Activated CD4-positive, alpha-beta T cell treated with anti-CD3 and anti-CD28 coated beads, Interleukin-10, Interleukin-2, amounts not matched to agents 100 ng/mL and 50 ng/mL, durations not matched to agents 16 hours and 8 hours (primary cell): ENCODE measurements at places on chromosomes 13 and 19.

DNA sequence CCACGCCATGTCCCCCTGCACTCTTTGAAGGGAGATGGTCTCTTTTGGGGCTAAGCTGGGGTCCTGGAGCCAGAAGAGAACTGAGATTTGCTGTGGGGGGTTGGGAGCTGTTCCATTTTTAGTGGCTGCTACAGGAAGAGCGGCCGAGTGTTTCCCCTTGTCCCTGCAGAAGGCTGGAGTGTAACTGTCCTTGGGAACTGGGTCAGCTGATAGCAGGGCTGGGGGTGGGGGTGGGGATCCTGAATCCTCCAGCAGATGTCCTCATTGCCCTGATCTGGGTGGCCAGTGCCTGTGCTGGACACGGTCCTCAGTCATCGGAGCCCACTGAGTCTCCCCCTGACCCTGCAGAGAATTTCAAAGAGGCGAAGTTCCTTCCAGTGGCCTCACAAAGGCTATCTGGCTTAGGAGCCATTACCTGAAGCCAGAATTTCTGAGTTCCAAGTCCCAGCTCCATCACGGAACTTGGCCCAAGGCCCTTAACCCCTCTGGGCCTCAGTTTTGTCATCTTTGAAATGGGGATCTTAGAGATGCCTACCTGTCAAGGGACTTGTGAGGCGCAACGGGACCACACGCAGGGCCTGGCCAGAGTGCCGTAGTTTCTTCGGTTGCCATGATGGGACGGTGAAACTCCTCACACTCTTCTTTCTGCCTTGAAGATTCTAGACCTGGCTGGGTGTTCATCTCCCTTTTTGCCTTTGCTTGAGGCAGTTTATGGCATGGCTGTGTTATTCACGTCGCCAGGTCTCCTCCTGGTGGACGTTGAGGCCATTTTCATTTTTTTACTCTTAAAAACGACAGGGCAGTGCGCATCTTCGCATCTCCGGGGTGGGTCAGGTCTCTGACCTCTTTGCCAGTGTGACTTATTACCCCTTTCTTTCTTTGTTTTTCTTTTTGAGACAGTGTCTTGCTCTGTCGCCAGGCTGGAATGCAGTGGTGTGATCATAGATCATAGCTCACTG, 51.9 kb downstream of the DNM2 start:
- DNase-seq, result no peak

- DNase-seq, result no peak
These were observed 1.4 kb downstream of the CUL4A start for GRCh38 chr13:113210833-113211232.

DNA sequence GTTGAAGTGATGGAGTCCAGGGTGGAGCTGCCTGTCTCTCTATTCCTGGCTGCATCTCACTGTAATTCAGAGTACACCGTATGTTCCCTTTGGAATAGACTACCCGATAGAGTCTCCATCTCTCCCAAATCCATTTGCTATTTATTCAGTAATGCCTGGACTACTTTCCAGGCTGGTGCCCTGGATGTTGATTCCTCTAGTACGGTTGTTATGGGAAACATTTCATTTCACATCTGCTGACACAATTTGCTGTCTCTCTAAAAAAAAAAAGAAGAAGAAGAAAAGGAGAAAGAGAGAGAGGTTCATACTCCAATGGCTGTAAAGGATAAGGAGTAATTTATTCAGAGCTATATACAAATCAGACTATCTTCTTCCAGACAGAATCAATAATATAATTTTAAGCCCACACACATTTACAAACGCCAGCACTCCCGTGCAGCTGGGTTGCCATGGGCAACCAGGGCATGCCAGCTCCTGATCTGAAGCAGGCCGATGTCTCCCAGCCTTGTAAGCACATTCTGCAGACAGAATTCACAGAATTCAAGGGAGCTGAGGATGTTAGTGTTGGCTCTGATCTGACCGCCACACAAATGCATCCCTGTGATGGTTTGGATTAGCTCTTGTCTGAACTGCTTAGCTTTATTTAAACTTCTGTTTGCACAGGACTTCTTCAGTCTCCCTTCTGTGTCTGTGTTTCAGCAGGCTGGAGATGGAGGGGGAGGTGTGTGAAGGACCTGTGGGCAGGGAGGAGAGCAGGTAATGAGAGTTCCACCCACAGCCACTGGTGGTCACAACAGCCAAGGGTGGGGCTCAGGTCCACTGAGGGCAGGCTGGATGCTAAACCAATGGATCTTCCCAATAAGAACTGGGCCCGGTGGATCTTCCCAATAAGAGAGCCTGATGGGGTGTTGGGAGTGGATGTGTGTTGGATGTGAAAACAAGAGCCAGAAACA, 66.0 kb downstream of the TEX26 start:
- no peak for DNase-seq

- DNase-seq, result no peak
These were observed 19.7 kb downstream of the KPNA3 start for GRCh38 chr13:49772828-49773227.

- no peak for DNase-seq
These were observed 2.8 kb downstream of the FAM124A start for GRCh38 chr13:51225029-51225428.

DNA sequence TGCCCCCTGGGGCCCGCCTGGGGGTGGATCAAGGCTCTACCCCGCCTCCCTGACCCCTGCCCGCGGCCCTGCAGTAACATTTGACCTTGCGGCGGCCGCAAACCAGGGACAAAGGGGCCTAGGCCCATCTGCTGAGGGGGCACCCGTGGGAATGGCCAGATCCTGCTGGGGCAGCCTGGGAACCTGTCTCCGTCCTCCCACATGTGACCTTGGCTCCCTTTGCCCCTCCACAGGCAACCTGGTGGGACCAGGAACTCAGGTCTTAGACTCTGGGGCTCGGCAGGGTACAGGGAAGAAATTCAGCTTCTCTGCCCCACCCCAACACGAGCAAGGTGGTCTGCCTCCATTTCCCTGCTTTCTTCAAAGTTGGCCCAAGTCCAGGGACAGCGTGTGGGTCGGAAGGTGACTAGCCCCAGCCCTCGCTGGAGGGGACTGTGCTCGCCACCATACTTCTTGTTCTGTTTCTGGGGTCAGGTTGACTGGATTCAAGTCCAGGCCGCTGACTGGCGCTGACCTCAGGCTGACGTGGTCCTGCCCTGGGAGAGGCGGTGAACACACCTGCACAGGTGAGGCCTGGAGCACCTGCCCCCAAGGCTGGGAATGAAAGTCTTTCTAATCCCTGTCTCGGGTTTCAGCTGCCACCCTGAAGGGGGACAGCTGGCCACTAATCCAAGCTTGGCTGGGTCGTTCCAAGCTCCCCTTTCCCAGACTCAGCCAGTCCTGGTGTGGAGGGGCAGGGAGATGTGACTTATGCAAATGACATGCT, 2.5 kb upstream of the NR2F6 start:
- DNase-seq, result no peak

DNA sequence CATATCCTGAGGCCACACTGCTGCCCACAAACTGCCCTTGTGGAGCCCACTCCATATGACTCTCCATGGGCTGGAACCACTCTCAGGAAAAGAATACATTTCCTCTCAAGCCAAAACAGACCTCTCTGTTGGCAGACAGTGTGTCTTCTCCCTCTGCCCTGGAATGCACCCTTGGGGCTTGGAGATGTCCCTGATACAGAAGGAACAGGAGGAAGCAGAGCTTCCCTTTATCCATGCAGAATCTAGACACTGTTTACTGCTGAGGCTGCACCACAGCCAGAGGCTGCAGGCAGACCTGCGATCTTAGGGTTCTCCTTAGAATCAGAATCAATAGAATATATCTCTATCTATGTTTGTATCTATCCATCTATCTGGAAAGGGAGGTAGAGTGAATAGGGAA, 26.8 kb upstream of the CYP4F8 start:
- no peak for DNase-seq

DNA sequence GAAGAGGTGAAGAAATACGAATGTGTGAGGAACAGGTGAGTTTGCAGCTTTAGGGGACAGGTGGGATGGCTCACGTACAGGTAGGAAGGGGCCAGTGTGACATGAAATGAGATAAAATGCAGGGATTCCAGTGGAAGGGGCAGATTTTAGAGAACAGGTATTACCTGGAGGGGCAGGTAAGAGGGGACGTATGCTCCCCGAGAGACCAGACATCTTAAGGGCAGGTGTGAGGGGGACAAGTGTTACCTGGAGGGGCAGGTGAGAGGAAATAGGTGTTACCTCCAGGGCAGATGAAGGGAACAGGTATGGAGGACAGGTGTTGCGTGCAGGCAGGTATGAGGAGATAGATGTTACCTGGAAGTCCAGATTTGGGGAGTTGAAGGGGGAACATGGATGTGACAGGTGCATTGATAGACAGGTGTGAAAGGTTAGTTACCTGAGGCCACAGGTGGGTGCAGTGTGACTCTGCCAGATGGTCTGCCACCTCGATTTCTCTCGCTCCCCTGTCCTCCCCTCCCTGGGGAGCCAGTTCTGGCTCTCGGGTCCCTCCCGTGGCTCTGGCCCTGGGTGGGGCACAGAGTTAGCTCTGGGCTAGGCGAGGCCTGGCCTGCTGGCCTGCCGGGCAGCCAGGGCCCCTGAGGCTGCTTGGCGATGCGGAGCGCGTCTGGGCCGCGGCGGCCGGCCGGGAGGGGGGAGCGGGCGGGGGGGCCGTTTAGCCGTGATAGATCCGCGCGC, 2.1 kb downstream of the ERFL start:
- no peak for DNase-seq

GRCh38 chr13:20016649-20017364, 58.3 kb downstream of the ZMYM2 start:
- DNase-seq, result no peak

DNA sequence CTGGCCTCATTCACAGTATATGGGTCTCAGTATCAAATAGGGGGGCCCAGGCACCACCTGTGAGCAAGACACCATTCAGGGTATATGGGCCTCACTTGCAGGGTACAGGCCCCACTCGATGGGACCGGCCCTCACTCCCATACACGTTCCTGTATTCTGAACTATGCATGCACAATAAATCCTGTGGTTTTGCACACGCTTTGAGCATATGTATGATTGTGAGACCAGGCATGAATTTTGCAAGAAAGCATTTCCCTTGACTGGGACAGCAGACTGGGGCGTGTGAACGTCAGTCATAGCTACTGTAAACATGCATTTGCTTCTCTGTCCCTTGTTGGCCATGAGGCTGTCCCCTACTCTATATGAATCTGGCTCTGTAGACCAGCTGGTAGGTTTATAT, 637 bp upstream of the PNMA8B start:
- DNase-seq, result no peak

GRCh38 chr13:94329754-94330551, 149.5 kb downstream of the DCT start:
- DNase-seq, result peak; percentile 47

- no peak for DNase-seq
These were observed 118.0 kb upstream of the ZNF536 start for GRCh38 chr19:30254158-30254557.

GRCh38 chr13:81012031-81012430, 671.1 kb upstream of the SPRY2 start:
- no peak for DNase-seq

DNA sequence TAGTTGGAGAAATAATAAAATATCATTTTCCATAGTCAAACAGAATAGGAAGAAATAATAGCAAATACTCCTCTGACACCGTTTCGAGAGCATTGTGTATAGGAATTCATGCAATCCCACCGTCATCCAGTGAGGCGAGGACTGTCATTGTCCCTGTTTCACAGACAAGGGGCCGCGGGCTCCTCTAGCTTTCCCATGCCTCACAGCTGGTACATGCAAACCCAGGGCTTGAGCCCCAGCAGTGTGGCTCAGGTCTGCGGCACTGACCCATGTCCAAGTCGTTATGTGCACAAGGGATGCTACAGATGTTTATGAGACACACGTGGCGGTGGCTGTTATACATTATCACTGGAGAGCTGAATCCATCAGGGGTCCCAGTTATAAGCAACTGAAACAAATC, 18.5 kb upstream of the ATP11A start:
- DNase-seq, result no peak

- DNase-seq, result no peak
These were observed 532.9 kb downstream of the SLITRK6 start for GRCh38 chr13:85266331-85266730.
